ENCODE measurements at places on chromosomes 13 and 19.

DNA sequence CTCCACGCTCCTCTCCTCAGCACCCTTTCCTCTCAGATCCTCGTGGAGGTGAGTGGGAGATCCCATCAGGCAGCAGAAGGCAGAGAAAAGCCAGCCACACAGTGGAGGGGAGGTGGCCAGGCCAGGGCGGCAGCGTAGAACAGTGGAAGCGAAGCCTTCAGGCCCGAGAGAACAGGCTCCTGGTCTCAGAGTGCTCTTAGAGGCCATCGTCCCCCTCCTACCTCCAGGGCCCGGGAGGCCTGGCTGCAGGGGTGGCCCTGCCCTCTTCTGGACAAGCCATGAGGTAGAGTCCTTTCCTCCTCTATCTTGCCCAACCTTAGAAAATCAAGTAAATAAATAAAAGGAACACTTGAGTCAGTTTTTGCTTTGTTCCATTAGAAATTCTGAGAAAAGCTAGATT lies 202.0 kb downstream of the KATNAL1 start:
- peak; percentile 50 for DNase-seq

- no peak for DNase-seq
These were observed 38.5 kb upstream of the FGF14 start for GRCh38 chr13:102440259-102440936.

GRCh38 chr19:54452626-54453025 lies 3.6 kb downstream of the LENG8 start:
- DNase-seq: no peak

DNA sequence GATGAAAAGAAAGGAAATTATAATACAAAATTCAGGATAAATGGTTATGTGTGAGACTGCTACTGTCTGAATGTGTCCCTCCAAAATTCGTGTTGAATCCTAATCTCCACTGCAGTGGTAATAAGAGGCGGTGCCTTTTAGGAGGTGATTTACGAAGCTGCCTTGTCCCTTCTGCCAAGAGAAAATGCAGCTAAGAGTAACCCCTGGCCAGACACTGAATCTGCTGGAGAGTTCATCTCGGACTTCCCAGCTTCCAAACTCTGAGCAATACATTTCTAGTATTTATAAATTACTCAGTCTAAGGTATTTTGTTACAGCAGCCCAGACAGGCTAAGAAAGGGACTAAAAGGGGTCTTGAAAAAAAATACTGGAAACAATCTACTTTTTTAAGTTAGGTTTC lies 152.6 kb downstream of the KLF12 start:
- DNase-seq: no peak

DNA sequence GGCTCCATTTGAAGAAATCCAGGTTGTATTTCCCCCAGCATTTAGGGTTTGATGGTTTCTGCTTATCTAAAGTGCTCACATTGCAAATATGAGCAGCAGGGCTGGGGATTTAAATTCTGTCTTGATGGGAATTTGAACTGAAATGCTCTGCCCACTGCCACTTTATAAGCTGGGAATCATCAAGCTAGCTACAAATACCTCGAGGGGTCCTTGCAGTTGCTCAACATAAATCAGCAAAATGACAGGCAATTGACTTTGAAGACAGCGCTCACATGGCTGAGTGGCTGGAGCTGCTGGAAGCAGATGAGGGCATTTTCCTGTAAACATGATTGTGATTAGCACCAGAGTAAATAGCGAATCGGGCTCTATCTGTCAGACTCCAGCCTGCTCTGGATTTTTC lies 39.4 kb upstream of the MEDAG start:
- no peak for DNase-seq

DNA sequence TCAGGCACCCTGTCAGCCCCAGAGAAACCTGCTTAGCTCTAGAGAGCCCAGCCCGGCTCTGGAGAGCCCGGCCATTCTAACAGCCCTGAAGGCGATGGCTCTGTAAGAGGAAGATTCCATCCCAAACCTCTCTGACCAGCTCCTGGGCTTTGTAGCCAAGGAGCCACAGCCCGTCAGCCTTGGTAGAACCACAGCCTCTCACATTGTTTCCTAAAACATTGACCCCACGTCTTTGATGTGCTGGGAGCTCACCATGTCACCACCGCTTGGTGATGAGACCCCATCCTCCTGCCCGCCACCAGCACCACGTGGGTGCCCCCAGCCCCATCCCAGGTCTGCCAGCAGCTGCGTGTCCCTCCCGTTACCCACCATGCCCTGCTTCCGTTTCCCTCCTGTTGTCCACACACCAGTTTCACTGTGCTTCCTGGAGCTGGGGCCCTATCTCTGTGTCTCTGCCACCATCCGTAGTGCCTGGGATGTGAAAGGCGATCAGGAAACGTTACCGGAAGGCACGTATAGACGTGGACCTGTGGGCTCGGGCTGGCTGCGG lies 94.2 kb upstream of the MCF2L start:
- DNase-seq: no peak

GRCh38 chr13:60584976-60585375 lies 188.0 kb downstream of the TDRD3 start:
- peak; percentile 73 for DNase-seq

DNA sequence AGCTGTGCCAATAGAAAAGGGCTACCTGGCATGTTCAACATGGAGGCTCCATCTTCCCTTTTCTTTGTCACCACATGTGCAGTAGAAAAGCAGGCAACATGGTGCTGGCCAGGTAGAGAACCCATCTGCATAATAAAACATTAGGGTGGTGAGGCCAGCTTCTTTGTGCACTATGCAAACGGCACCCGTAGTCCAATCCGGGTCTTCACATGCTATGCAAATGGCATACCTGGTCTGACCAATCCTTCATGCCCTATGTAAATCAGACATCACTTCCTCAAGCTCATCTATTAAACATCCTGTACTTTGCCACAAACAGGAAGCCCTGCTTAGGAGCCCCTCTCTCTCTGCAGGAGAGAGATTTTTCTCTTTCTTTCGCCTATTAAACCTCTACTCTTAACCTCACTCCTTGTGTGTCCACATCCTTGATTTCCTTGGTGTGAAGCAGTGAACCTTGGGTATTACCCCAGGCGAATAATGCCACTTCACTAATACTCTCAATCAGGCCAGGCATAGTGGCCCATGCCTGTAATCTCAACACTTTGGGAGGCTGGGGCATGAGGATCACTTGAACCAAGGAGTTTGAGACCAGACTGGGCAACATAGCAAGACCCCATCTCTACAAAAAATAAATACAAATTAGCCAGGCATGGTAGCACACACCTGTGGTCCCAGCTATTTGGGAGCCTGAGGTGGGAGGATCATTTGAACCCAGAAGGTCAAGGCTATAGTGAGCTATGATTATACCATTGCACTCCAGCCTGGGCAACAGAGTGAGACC lies 111.3 kb upstream of the MRI1 start:
- no peak for DNase-seq

DNA sequence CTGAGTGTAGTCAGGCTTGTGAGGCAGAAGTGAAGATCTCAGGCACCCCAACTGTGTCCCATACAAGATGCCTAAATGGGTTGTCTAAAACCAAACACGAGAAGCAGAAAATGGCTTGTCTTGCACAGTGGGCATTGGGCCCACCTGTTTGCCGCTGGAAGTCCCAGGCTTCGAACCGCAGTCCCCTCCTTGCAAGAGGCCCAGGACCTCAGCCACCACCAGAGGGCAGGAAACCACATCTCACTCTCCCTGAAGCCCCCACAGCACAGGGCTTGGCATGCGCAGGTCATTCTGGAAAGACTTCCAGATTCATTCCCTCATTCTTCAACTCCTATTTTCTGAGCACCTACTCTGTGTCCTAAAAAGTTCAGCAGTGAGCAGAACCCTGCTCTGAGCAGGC lies 973.7 kb downstream of the UQCRFS1 start:
- peak; percentile 80 for DNase-seq

GRCh38 chr13:99321709-99322108 lies 14.5 kb upstream of the GPR183 start:
- no peak for DNase-seq

DNA sequence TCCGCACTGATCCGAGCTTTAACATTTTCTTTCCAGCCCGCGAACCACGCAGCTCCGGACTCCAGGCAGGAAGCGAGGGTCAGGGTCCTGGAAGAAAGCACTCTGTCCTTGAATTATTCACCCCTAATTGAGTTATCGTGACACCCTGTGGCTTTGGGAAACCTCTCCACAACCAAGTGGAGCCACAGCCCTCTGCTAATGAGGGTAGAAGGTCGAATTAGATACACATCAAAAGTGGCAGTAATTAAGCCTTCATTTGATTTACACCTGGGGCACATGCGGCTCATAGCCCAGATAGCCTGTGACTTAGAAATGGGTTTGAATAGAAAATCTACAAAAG lies 15.9 kb upstream of the RNF17 start:
- DNase-seq: no peak

DNA sequence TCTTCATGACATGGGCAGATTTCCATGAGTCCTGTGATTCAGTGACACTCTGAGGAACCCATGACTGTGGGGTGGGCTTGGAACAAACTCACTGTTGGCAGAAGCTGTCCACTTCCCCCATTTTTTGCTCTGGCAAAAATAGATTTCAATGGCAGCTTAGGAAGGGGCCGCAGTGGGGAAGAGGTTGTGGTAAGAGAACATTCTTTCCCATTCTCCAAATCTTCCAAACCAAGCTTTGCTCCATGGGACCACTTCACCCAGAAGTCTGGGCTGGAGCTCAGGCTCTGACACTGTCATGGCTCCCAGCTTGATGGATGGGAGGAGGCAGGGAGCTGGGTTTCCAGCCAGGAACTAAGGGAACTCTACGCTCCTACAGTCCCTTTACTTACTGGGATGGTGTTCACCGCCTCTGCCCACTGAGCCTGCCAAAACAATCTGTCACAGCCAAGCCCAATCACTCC lies 24.9 kb upstream of the MEDAG start:
- no peak for DNase-seq

DNA sequence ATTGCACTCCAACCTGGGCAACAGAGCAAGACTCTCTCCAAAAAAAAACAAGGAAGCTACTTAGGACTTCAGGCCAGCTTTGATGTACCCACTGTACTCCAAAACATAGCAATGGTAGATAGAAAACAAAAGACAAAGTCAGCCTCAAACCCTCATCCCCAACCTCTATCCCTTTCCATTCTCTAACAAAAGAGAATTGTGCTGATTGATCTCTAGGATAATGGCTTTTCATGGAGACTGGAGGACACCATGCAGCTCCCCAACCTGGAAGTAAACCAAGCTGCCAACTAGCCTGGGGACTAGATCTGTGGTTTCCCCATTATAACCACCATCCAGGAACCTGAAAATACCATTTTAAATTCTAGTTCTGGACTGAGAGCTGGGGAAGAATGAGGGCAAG lies 4.3 kb upstream of the ZDHHC20 start:
- no peak for DNase-seq

GRCh38 chr19:34471906-34472700 lies 9.5 kb upstream of the WTIP start:
- DNase-seq: no peak

GRCh38 chr19:30227661-30228112 lies 144.5 kb upstream of the ZNF536 start:
- DNase-seq: peak; percentile 85

- no peak for DNase-seq
These were observed 19.8 kb downstream of the RBM26 start for GRCh38 chr13:79386125-79386826.

- no peak for DNase-seq
These were observed 13.4 kb downstream of the SERP2 start for GRCh38 chr13:44386913-44387556.

- no peak for DNase-seq
These were observed 163.4 kb upstream of the GPR12 start for GRCh38 chr13:26923824-26924605.

DNA sequence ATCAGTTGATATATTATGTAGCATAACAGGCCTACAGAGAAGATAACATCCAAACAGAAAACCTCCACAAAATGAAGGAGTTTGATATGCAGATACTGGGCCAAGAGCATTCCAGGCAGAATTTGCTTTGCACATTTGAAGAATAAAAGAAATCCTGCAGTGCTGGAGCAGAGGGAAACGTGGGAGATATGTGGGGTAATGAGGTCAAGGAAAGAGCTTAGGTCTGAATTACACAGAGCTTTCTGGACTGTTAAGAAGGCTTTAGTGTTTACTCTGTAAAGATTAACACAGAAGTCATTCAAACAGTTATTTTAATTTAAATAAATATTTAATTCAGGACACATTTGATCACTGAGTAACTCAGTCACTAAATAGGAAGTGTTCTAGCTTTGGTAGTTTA lies 692.7 kb downstream of the PCDH9 start:
- DNase-seq: no peak

DNA sequence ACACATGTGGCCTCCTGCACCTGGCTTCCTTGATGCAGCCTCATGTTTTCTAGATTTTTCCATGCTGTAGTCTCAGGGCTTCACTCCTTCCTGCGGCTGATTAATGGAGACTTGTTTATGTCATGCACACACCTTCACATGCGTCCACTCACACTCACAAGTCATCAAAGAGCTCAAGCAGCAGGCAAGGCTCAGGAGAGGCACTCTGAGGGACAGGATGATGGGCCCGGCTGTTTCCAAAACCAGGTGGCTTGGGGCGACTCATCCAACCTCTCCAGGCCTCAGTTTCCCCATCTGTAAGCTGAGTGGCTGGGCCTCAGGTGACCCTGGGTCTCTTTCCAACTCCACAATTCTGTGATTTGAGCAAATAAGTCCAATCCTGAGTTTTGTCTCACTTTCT lies 36.9 kb downstream of the RASA3 start:
- no peak for DNase-seq

DNA sequence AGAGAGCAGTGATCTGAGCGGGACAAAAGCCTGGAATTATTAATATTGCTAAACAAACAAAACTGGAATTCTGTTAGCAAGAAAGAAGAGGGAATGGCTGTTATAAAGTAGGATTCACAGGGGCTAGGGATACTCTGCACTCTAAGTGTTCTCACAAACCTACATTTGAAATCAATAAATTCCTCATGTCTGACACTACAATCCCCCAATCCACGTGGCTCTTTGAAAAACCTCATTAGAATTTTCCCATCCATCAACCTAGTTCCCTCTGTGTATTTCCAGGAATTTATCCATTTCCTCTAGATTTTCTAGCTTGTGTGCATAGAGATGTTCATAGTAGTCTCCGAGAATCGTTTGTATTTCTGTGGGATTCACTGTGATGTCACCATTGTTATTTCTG lies 307.5 kb downstream of the RBM26 start:
- DNase-seq: no peak
